ENCODE measurements at places on chromosomes 13 and 19.
A peak's percentile ranks its signal among the peaks of the same experiment; 100 is the strongest.

DNA sequence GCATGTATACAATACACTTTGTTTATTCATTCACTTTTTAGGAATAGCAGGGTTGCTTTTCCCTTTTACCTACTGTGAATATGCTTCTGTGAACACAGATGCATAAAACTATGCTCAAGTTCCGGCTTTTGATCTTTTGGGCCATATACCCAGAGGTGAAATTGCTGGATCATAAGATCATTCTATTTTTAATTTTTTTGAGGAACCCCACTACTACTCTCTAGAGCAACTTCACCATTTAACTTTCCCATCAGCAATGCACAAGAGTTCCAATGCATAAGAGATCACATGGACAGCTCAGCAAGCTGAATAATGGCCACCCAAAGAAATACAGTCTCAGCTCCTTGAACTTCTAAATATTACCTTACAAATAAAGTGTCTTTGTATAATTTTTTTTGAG is 17.0 kb upstream of the SIGLEC10 start:
- DNase-seq: no peak

DNA sequence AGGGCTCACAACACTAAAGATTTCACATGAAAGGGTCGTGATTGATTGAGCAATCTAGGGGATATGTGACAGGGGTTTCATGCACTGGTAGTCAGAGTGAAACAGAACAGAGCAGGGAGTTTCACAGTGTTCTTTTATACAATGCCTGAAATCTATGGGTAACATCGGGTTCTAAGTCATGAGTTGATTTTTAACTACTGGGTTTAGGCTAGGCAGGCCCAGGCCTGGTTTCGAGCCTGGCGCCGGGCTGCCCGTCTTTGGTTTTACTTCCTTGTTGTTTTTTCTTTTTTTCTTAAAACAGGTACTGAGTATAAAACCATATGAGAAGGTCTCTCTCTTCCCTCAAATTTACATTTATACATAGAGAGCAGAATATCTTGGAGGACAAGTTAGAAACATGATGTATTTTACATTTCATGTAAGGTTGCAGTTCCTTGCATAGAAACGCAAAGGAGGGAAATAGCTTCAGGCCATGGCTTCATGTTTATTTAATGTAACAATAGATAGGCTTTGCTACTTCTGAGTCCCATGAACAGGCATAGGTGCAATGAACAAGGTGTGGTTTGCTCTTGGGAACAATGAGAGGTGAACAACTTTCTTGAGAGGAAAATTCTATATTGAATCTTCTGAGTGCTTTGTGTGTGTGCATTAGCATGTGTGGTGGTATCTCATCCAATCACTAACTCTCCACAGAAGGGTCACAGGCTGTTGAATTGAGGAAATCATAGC is 128.9 kb upstream of the RXFP2 start:
- no peak for DNase-seq

GRCh38 chr19:9406798-9407352 is 28.5 kb downstream of the ZNF266 start:
- DNase-seq: peak; percentile 74

- no peak for DNase-seq
Observed at GRCh38 chr19:29620931-29621351, 14.9 kb downstream of the POP4 start.

DNA sequence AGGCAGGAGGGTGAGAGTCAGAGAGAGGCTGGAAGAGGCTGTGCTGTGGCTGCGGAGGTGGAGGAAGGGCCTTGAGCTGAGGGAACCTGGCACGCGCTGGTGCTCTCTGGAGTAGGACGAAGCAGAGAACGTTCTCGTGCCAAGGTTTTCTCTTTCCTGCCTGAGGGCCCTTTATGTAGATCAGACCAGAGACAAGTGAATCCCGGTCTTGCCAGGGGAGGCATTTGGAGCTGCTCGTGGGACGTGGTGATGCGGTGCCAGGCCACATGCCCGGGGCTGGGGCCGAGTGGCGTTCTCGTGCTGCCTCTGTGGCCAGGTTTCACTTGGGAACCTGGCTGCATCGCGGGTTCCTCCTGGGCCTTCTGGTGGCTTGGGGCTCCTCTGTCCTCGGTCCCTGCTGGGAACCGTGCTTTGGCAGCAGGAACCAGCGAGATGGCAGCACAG is 54.2 kb downstream of the KDM4B start:
- no peak for DNase-seq

- DNase-seq: no peak
Observed at GRCh38 chr13:94286581-94286980, 192.9 kb downstream of the DCT start.

DNA sequence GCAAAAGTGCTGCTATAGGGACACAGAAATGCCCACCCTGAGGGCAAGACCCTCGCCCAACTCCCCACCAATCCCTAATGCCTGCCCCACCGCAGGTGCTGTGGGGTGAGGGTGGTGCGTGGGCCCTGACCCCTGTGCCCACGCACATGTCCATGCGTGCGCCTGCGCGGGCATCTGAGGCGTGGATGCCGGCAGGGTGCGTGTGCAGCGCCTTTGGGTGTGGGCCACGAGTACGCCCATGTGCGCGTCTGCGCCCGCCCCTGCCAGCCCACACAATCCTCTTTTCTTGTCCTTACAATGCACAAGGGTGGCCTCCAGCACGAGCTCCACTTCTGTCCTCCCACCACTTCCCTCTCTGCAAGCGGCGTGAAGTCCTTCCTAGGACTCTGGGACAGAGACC is 14.3 kb downstream of the FUT6 start:
- no peak for DNase-seq

DNA sequence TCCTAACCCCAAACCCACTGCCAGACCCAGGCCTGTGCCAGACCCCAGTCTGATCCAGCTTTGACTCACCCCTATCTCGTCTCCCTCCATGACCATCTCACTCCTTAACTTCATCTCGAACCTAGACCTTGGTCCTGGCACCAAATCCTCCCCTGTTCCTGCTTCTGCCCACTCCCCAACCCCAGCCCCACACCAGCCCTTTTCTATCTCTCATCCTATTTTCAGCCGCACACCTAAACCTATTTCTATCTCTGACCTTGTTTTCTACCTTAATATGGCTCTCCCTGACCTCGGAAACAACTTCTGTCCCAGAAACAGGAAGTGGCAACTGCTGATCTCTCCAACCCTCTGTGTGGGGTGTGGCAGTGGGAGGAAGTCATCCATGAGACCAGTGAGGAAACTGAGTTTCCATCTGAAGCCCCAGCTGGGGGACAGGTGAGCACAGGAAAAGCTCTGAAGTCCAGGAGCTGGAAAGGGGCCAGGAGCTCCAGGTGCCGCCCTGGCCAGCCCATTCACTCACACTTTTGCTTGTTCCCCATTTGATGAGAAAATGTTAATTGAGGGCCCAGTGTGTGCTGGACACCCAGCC is 13.7 kb downstream of the PTH2 start:
- DNase-seq: no peak

- no peak for DNase-seq
Observed at GRCh38 chr13:41788552-41788951, 172.4 kb downstream of the VWA8 start.

GRCh38 chr13:75986818-75987217 is 350.7 kb downstream of the LMO7 start:
- no peak for DNase-seq

GRCh38 chr19:4571305-4571917 is 11.9 kb upstream of the SEMA6B start:
- no peak for DNase-seq

DNA sequence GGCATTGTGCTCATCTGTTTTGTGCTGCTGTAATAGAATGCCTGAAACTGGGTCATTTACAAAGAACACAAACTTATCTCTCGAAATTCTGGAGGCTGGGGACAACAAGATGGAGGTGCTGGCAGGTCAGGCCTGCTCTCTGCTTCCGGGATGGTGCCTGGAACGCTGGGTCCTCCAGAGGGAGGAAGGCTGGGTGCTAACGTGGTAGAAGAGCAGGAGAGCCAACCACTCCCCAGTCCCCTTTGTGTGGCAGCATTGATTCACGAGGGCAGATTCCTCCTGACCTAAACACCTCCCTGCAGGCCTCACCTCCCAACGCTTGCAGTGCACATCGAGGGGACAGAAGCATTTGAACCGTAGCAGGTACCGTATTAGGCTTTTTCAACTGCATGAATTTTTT is 34.1 kb upstream of the TFDP1 start:
- peak; percentile 32 for DNase-seq

GRCh38 chr13:99320693-99321481 is 13.7 kb upstream of the GPR183 start:
- DNase-seq: no peak

- DNase-seq: no peak
Observed at GRCh38 chr19:43984687-43985000, 656 bp downstream of the ZNF155 start.

DNA sequence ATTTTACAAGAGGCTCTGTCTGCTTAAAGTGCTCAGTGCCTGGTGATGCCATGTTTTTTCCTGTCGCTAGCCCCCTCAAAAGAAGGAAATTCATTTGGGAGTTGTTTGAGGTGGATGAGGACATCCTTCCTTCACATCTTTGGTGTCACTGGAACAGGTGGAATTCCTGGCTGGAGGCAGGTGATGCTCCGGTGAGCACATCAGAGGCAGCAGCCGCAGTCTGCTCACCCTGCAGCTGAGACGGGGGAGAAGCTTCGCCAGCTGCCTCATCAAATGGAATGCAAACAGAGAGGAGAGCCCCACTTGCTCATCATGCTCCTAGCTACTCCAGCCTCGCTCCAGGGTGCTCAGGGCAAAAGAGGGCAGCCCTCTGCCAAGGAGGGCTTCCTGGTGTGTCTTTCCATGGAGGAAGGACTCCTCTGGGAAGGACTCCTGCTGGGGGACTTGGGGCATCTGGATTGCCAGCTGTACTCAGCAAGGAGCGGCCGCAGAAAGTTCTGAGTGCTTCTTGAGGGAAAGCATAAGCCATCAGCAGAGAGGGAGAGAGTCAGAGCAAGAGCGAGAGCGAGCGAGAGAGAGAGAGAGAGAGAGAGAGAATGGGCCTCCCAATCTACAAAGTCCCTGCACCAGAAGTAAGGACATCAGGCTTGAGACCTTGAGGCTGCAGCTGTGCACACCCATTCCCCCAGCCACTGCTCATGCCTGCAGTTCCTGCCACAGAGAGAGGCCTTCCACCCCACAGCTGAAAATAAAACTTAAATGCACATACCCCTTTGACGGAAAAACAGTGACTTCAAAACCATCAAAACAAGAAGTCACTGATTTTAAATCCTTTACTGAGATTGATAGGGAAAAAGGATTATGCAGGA is 74.3 kb upstream of the UBL3 start:
- DNase-seq: no peak

DNA sequence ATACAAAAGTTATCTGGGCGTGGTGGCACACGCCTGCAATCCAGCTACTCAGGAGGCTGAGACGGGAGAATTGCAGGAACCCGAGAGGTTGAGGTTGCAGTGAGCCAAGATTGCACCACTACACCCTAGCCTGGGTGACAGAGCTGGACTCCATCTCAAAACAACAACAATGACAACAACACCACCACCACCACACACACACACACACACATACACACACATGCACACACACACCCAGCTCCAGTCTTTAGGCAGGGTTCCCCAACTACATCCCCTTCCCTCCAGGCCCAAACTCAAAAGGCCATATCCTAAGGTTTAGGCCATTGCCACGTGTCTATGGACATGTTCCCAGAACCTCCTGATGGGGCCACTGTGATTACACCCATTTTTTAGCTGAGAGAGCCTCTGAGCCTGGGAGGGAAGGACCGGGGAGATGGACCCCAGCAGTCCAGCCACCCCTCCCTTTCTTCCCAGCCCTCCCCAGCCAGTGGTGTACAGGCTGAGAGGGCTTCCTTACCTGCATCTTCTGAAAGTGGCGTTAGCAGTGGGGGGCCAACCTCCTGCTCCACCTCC is 9.0 kb upstream of the DMWD start:
- DNase-seq: no peak

All from upper lobe of right lung (tissue), 1 donor.